ENCODE measurements at places on chromosomes 4 and X.

- DNase-seq: no peak
Measured at GRCh38 chr4:153643406-153644383, 40.4 kb upstream of the TLR2 start.

DNA sequence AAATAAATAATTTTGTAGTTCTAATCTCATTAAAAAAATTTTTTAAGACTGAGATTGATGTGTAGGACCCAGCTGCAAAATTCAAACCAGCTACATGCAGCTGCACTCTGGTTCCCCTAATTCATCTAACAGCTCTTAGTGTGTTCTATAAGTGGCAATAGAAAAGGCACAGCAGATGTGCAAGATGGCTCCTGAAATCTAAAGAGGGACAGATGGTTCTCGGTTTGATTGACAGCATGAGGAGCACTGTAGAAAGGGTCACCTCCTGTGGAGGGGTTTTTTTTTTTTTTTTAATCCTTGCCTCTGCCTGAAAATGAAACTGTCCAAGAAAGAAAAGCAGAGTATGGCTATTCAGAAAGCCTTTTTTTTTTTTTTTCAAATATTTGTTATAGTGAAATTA lies 16.9 kb upstream of the OCIAD1 start:
- no peak for DNase-seq

GRCh38 chr4:155304375-155304774 lies 72.4 kb downstream of the MAP9 start:
- DNase-seq: no peak

DNA sequence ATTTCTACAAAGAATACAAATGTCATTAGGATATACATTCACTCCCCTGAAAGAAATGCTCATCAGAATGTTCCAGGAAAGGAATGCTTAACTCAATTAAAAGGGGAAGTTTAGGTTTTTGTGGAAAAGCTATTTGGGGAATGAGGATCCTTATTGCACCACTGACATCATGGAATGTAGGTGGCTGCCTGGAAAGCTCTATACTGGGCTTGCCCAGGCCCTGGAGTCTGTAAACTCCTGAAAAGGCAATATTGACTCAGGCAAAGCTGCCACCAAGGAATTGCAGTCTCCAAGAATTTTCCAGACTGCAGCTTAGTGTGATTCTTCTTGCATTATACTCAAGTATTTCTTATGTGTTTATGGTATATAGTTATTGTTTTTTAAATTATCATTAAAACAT lies 15.7 kb downstream of the DAPP1 start:
- no peak for DNase-seq

- DNase-seq: no peak
Measured at GRCh38 chrX:989959-990510, 222.4 kb downstream of the CRLF2 start.

DNA sequence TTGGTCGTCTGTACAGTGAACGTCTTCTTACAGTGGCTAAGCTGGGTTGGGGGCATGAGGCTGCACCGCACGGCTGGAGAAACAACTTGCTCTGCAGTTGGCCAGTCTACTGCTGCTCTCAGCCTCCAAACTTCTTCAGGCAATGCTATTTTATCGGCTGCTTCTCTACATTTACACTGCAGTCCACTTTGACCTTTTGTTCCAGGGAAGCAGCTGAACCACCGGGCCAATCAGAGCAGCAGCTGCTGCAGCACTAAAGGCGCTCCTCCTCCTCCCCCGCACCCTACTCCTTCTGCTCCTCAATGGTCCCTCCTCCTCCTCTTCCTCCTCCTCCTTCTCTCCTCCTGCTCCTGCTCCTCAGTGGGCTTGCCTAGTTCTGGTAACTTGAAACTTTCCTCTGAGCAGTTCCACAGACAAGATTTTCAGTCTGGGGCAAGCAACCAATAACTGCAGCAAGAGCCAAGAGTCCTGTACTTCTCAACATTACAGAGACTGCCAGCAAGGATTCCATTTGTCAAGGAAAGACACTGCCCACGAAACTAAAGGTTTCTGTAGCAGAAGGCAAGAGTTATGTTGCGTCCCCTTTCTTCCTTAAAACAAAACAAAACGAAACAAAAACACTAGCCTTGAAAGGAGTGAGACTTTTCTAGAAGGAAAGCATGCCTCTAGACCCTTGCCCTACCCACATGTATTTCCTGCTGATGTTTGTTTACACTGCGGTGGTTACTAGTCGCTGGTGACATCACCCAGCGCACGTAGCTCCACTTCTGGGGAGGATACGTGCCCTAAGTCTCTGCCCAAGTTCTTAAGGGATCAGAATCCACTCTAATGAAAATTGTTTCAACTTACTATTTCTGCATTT lies 125.7 kb upstream of the NAP1L5 start:
- DNase-seq: peak; percentile 89

DNA sequence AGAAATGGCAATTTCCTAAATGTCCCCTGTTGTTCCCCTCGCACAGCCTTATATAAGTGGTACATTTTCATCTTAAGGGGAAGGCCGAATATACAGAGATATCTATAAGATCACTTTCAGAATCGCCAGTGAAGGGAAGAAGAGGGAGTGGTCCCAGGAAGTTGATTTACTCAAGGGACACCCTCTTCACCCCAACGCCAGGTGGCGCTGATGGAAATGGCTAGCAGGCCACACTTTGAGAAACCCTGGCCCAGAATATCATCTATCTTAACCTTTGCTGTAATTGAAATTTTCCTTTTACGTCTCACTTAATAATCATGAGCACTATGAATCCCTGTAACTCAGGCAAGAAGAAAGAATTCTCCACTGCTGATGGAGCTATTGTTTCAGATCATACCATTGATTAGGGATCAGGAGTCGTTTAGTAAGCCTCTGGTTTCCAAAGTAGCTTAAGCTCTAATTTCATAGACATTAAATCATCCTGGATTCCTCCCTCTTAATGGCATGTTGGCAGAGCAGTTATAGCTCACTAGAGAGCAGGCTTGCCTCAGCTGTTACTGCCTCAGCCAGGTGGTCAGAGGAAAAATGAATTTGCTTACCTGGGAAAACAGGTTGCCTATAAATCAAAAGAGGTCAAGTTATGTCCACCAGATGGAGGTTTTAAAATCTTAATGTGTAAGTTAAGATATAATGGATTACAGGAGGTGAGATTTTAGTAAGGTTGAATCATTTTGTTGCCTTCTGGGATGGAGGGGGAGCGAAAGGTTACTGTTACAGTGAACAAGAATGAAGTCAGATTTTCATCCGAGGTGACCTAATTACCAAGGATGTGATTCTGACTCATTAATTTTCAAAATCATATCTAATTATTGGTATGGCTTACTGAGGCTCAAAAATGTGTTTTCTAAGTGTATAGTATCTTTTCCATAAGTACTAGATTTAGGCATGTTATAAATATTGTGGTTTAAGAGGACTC lies 941.2 kb upstream of the TENM3 start:
- no peak for DNase-seq

DNA sequence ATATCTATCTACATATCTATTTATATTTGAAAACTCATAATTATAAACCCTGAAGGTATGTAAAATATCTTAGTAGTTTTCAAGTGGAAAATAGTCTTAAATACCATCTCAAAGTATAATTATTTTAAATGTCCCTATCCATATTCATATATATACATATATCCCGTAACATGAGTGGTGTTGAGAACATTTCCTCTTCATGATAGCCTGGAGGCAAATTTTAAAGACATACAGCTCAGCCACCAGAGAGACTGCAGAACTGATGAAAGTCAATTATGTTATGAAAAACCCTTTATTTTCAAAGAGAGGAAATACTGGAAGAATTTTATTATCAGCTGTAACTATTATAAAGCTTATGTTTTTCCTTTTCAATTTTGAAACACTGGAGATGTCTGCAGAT lies 1806.7 kb upstream of the PCDH7 start:
- no peak for DNase-seq

DNA sequence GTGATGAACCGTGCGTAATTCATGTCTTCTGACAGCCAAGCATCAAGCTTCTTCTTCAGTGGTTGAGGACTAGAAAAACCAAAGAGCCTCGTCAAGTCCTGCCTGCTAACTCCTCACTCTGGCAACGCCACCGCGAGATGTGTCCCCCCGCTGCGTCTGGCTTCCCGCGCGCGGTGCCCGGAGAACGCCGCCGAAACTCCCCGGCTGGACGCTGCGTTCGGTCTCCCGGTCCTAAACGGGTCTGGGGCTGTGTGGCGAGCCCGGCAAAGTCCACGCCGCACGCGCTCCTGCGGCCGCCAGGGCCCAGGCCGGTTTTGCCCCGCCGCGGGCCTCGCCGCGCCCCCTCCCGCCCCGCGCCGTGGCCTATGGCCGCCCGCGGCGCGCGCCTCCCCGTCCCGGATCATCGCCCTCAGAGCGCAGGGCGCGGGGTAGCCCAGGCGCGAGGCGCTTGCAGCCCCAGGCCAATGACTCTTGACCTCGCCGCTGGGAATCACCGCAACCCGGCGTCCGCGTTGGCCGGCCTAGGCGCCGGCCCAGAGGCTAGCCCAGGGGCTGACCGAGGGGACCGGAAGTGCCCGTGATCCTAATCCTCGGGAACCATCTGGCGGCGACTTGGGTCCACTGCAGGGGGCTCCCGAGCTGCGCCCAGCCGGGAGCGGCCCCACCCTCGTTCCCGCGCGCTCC lies at the start of gene AADAT:
AADAT (minus strand) TSS at position 289 of the 684 bp plus-strand sequence; CDS start at position 23, 266 bp downstream.
- DNase-seq: peak; percentile 90

Measured in left forelimb (tissue), 1 donor.